ENCODE measurements at places on chromosomes 7 and 10.

DNA sequence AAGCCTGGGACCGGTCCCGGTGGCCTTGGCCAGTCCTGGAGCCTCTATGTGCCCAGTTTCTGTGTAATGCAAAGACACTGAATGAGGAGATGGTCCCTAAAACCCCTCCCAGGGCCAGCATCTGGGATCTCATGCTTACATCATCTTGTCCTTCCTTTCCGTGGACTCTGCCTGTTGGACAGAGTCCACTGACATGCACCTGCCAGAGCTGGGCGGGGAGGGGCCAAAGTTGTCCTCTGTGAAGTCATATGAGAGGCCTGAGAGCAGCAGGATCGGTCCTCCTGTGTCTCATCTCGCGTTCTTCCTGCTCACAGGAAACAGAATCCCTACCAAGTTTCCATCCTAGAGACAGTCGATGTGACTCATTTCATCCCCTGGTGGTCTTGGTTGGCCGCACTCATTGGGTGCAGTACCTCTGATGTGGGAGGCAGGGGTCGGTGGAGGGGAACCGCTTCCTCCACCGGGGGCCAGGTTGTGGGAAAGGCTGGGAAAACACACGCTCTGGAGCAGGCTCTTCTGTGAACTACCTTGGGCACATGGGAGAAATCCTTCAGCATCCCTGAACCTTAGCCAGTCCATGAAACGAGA is 389.6 kb upstream of the PODXL start:
- no peak for DNase-seq

DNA sequence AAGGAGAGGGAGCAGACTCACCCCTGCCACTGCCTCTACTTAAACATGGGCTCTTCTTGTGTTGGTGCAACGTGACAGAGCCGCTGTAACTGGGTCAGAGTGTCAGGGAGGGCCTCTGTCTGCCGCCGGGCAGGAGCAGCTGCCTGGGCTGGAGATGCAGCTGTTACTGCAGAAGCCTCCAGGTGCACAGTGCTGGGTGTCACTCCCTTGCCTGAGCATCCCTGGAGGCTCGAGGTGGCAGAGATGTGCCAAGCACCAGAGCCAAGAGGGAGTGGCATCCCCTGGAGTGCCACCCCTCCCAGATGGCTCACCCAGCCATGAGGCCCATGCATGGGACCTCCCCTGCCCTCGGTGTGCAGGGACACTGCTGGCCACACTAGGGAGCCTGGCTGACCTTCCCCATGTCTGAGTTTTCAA is 145.7 kb downstream of the PRPF18 start:
- DNase-seq = no peak

DNA sequence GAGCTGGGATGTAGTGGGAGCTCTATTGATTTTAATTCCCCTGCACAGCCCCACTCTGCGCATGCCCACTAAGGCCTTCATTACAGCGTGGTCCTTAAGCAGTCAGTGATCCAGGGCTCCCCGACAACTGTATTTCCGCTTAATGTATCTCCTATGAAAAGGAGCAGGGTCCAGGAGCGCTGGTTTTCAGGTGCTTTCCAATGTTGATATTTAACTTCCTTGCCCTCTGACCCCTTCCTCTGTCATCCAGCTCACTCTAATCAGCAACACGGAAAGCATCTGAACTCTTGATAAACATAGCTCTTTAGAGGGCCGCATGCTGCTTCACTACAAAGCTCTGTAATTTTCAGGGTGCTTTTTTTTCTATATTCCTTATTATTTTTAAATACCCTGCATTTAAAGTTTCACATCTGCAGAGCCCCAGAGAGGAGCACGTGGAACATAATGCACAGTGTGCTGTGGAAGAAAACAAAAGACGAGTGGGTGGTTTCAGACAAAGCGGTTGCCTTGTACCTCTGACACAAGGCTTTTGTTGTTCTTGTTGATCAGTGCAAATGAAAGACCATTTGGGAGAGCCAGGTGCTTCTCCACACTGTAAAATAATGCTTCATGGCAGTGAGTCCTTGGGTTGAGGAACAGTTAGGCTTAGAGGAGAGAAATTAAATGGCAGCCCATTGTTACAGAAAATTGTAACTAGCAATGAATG is 465.9 kb upstream of the CELF2 start:
- DNase-seq = no peak

GRCh38 chr10:130742941-130743675 is 568.4 kb downstream of the TCERG1L start:
- no peak for DNase-seq

DNA sequence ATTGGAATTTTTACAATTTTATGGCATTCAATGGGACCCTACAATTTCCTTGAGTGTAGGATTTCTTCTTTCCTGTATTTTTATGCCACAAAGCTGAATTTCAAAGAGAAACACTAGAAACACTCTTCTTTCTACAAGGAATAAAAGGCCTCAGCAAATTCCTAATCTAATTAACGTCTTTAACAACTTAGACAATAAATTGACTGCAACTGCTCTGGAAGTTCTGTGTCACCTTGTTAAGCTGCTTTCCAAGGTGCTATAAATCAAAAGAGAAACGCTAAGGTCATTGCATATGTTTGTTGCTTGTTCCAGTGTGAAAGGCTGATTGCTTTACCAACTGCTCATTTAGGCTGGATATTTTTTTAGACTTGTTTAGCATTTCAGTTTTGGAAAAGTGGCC is 182.2 kb downstream of the POLR1F start:
- DNase-seq = no peak

- no peak for DNase-seq
These were observed 79.2 kb upstream of the KCNIP2 start for GRCh38 chr10:101922846-101923245.

- no peak for DNase-seq
These were observed 199.3 kb downstream of the FRMD4A start for GRCh38 chr10:14131261-14131960.

All from C1 segment of cervical spinal cord (tissue), 14 donors.